ENCODE measurements at places on chromosomes 11 and 22.

GRCh38 chr22:50417411-50418210 is 57.2 kb downstream of the SBF1 start:
- no peak for DNase-seq

- DNase-seq, result no peak
Observed at GRCh38 chr11:17013548-17014320, 480 bp downstream of the PLEKHA7 start.

- DNase-seq, result peak; percentile 92
Observed at GRCh38 chr22:36856121-36856791, 4.5 kb upstream of the NCF4 start.

DNA sequence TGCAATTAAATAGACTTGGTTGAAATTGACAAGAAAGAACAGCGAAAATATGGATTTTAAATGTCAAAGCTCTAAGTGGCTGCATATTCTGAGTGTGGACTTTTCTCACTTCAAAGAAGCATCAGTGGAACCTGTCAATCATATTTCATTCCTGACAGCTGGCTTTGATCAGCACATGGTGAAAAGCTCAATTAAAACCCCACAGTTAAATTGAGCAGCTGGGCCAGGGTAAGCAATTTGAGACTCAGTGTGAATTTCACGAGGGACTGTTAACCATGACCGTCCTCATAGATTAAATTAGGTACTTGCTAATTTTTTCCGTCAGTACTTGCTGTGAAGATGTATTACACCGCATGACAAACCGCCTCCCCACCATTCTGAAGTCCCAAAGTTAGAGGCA is 11.0 kb upstream of the OR10D3 start:
- no peak for DNase-seq

- no peak for DNase-seq
Observed at GRCh38 chr11:48169259-48169658, 47.4 kb upstream of the OR4B1 start.

GRCh38 chr11:6646071-6646470 is 9.5 kb downstream of the DCHS1 start:
- DNase-seq, result no peak

DNA sequence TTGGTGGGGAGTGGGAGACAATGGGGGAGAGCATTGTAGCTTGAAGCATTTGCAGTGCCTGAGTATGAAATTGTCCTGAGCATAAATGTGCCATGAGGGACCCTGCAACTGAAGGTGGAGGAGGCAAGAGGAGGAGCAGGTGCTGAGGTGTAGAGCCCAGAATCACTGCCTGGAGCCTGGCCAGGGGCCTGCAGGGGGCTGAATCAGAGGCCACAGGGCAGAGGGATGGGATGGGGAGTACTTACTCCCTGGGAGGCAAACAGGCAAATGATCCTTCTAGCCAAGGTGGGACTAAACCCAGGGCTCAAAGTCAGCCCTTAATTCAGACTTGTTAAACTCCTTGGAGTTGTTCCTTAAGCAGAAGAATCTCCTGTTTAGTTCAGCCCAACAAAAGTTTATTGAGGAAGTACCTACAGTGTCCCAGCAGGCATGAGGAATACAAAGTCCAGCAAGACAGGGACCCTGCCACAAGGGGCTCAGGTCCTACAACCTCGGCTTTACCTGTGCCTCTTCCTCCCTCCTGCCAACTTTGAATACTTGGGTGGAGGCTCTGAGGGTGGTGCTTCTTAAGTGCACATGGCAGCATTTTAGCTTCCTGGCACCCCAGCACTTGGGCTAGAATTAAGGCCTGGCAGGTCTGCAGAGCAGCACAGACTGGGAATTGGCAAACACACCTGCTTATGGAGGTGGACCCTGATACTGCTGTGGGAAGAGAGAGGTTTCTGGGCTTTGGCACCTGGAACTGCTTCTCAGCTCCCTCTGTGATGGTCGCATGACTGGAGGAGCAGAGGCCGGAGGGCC is 20.0 kb downstream of the MICAL2 start:
- DNase-seq, result no peak

GRCh38 chr22:31284281-31285155 is 7.8 kb downstream of the PIK3IP1 start:
- DNase-seq, result no peak

- DNase-seq, result no peak
Observed at GRCh38 chr11:11025087-11025486, 167.2 kb upstream of the ZBED5 start.

Measured in activated CD4-positive, alpha-beta T cell treated with anti-CD3 and anti-CD28 coated beads, Interleukin-10, Interleukin-2, amounts not matched to agents 100 ng/mL and 50 ng/mL, durations not matched to agents 16 hours and 8 hours (primary cell).